ENCODE measurements at places on chromosomes 16 and 17. TPM values are rescaled to one million over a fixed set of nuclear protein-coding genes. Genes with fewer than 3 reads are reported as not detected.

GRCh38 chr16:56649820-56650219, 1.9 kb upstream of the MT1B start:
- DNase-seq, result peak; percentile 89

KRTAP4-3 gene
- not detected for polyA plus RNA-seq

MAP3K3 gene
- 12.6 TPM for polyA plus RNA-seq

GRCh38 chr16:9941245-9941644, 241.0 kb downstream of the GRIN2A start:
- DNase-seq, result no peak

- DNase-seq, result no peak
Measured at GRCh38 chr16:84461029-84461412, 43.4 kb downstream of the MEAK7 start.

MMP28 gene
- 51.7 TPM for polyA plus RNA-seq

Measured in mammary epithelial cell (primary cell).